ENCODE measurements at places on chromosomes 3 and 15.

GRCh38 chr15:70555713-70556112 is 207.6 kb downstream of the UACA start:
- no peak overlapping the region for H3K4me3 ChIP-seq
- H3K4me1 ChIP-seq, result peaks cover 5% of the 10 kb centered on the region
- H3K36me3 ChIP-seq, result peaks cover 6% of the 10 kb centered on the region
- DNase-seq, result no peak
- H3K27ac ChIP-seq, result peak overlapping the region; percentile 13

DNA sequence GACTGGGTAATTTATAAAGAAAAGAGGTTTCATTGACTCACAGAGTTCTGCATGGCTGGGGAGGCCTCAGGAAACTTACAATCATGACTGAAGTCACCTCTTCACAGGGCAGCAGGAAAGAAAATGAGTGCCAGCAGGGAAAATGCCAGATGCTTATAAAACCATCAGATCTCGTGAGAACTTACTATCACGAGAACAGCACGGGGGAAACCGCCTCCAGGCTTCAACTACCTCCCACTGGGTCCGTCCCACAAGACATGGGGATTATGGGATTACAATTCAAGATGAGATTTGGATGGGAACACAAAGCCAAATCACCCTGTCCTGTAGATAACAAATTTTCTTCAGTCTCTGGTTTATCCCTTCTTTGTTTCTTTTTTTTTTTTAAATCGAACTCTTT is 31.0 kb upstream of the AVEN start:
- H3K27ac ChIP-seq, result no peak overlapping the region
- no peak overlapping the region for H3K4me3 ChIP-seq
- H3K4me1 ChIP-seq, result no peaks in the 10 kb centered on the region
- H3K36me3 ChIP-seq, result no peaks in the 10 kb centered on the region

DNA sequence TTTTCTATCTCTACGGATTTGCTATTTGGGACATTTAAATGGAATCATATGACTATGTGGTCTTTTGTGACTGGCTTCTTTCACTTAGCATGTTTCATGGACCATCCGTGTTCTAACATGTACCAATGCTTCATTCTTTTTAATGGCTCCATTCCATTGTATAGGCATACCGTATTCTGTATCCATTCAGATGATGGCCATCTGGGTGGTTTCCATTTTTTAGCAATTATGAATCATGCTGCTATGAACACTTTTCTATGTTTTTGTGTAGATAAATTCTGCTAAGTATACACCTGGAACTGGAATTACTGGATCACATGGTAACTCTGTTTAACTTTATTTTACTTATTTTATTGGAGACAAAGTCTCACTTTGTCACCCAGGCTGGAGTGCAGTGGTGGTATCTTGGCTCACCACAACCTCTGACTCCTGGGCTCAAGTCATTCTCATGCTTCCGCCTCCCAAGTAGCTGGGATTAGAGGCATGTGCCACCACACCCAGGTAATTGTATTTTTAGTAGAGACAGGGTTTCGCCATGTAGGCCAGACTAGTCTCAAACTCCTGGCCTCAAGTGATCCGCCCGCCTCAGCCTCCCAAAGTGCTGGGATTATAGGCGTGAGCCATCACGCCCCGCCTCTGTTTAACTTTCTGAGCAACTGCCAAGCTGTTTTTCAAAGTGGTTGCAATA is 13.4 kb downstream of the UBP1 start:
- no peak overlapping the region for H3K27ac ChIP-seq
- H3K4me1 ChIP-seq, result peaks cover 28% of the 10 kb centered on the region
- H3K36me3 ChIP-seq, result peaks cover 18% of the 10 kb centered on the region
- H3K4me3 ChIP-seq, result no peak overlapping the region
- no peak for DNase-seq
- H3K27me3 ChIP-seq, result no peaks in the 10 kb centered on the region

- H3K27ac ChIP-seq, result peak overlapping the region; percentile 67
- no peak for DNase-seq
- peaks cover 10% of the 10 kb centered on the region for H3K36me3 ChIP-seq
- peaks cover 42% of the 10 kb centered on the region for H3K4me1 ChIP-seq
- no peaks in the 10 kb centered on the region for H3K27me3 ChIP-seq
These were observed 51.9 kb downstream of the TBL1XR1 start for GRCh38 chr3:177145381-177145780.

- H3K27me3 ChIP-seq, result no peaks in the 10 kb centered on the region
- H3K4me3 ChIP-seq, result peak overlapping the region; percentile 91
- DNase-seq, result peak; percentile 61
- H3K4me1 ChIP-seq, result peaks cover 39% of the 10 kb centered on the region
- peak overlapping the region; percentile 94 for H3K27ac ChIP-seq
These were observed 24.6 kb upstream of the SACM1L start for GRCh38 chr3:45664578-45664977.

DNA sequence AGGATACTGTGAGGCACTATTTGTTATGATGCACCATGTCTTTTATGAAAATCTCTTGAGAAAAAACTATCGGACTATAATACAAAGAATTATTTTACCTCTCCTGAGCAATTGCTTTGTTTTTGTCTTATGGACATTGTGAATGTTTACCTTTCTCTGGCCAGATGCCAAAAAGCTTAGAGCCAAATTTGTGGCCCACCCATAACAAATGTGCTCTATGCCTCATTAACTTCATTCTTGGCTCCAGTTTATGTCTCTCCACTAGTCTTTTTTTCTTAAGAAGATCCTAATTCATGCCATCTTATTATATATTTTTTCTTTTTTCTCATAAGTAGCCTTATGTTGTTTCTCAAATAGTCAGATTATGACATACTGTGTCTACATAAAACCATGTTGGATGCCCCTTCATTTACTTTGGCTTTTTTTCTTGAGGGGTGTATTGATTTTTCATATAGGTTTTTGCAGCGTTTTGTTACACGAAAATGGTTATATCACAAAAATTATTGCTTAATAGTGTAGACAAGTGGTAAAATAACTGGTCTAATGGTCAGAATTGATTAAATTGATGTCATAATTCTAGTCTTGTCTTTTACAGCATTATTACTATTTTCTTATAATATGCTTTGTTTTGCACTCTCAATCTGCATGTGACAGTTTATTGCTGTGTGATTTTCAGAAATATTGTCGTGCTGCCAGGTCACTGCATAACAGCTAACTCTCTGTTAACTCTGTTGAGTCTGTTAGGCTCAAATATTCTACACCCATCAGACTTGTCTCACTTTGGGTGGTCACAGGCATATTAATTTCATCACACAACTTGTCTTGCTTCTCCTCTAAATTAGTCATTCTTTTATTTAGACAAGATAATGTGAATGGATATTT is 18.2 kb downstream of the SENP8 start:
- no peaks in the 10 kb centered on the region for H3K36me3 ChIP-seq
- no peaks in the 10 kb centered on the region for H3K27me3 ChIP-seq
- peaks cover 4% of the 10 kb centered on the region for H3K4me1 ChIP-seq
- H3K4me3 ChIP-seq, result no peak overlapping the region

DNA sequence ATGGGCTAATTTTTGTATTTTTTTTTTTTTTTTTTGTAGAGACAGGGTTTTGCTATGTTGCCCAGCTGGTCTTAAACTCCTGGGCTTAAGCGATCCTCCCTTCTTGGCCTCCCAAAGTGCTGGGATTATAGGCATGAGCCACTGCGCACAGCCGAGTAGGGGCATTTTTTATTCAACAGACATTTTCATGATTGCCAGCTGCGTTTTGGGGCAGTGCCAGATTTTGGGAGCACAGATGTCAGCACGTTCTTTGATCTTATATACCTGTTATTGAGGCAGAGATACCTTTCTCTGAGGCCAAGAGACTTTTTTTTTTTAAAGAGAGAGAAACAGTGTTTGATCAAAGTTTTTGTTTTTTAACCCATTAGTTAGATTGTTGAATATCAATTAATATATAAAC is 16.8 kb downstream of the NEO1 start:
- DNase-seq, result no peak
- H3K27me3 ChIP-seq, result peaks cover 23% of the 10 kb centered on the region
- no peaks in the 10 kb centered on the region for H3K4me1 ChIP-seq
- no peak overlapping the region for H3K27ac ChIP-seq

DNA sequence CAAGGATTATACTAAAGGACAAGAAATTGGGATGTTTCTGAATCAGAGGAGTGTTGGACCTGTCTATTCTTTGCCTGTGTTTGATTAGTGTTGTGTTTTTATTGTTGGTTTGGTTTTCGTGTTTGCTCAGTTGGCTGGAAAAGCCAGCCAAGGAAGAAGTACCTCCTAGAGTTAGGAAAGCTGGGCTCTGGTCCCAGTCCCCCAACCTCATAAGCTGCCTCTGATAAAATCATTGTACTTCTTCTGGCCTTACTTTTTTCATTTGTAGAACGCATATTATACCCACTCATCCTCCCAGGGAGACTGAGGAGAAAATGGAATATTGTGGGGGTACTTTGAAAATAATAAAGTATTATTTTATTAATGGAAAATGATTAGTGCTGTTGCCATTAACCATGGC is 177.4 kb upstream of the TRIM42 start:
- no peak for DNase-seq
- H3K36me3 ChIP-seq, result no peaks in the 10 kb centered on the region
- H3K27me3 ChIP-seq, result no peaks in the 10 kb centered on the region
- H3K4me1 ChIP-seq, result no peaks in the 10 kb centered on the region
- H3K4me3 ChIP-seq, result no peak overlapping the region
- H3K27ac ChIP-seq, result no peak overlapping the region

DNA sequence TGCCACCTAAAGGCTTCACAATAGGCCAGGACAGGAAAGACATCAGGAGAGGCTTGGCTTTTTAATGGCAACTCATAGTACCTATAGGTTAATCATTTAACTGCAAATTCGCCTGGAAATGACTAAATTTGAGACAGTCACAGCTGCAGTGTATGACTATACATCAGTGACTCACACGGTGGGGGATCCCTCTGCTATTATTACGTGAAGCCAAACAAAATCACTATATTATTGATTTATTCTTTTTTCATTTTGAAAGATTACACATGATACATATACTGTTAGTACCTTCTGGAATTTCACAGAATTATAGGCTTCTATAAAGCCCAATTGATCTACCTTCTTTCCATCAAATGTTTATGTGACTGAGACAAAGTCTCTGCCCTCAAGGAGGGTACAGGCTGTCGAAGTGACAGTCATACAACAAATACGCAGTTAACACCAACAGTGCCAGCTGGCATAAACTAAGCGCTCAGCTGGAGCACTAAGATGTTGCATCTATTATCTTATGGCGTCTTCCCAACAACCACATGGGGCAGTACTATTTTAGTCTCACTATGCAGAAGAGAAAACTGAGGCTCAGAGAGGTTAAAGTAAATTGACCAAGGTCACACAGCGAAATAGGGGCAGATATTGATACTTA is 82.0 kb upstream of the LMOD3 start:
- H3K4me3 ChIP-seq, result no peak overlapping the region
- H3K4me1 ChIP-seq, result peaks cover 48% of the 10 kb centered on the region
- no peaks in the 10 kb centered on the region for H3K27me3 ChIP-seq
- no peak for DNase-seq
- H3K27ac ChIP-seq, result peak overlapping the region; percentile 77

- no peaks in the 10 kb centered on the region for H3K36me3 ChIP-seq
- peaks cover 5% of the 10 kb centered on the region for H3K4me1 ChIP-seq
- no peak overlapping the region for H3K4me3 ChIP-seq
- H3K27me3 ChIP-seq, result peaks cover 17% of the 10 kb centered on the region
These were observed 47.0 kb downstream of the HCN4 start for GRCh38 chr15:73321496-73322450.

GRCh38 chr3:60855250-60855649 is 396.0 kb downstream of the FHIT start:
- H3K36me3 ChIP-seq, result no peaks in the 10 kb centered on the region
- no peak overlapping the region for H3K27ac ChIP-seq
- DNase-seq, result no peak

- peaks cover 26% of the 10 kb centered on the region for H3K36me3 ChIP-seq
- no peaks in the 10 kb centered on the region for H3K27me3 ChIP-seq
- no peak overlapping the region for H3K4me3 ChIP-seq
- no peak for DNase-seq
- peaks cover 5% of the 10 kb centered on the region for H3K4me1 ChIP-seq
These were observed 21.9 kb upstream of the ZBTB47 start for GRCh38 chr3:42631620-42632019.

- no peaks in the 10 kb centered on the region for H3K4me1 ChIP-seq
- no peak for DNase-seq
- no peaks in the 10 kb centered on the region for H3K36me3 ChIP-seq
- H3K4me3 ChIP-seq, result no peak overlapping the region
- H3K27me3 ChIP-seq, result peaks cover under 1% of the 10 kb centered on the region
- no peak overlapping the region for H3K27ac ChIP-seq
These were observed 86.9 kb downstream of the DCLK3 start for GRCh38 chr3:36677331-36678007.

DNA sequence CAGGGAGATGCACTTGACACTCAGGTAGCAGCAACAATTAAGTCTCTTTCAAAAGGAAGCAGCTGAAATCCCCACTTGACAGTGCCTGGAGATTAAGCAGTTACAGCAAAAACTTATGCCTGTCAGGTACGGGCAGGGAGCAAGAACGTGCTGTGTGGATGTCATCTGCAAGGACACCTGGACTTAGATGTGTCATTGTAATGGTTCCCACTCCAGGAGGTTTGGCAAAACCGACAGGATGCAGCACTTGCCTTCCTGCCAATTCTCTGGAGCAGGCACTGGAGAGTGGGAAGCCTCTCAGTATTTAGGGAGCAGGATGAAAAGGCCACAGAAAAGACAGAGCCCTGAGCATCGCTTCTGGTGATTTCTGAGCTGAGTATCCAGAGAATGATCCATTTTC is 292.4 kb downstream of the PDCD6IP start:
- no peak overlapping the region for H3K27ac ChIP-seq
- no peaks in the 10 kb centered on the region for H3K36me3 ChIP-seq
- no peaks in the 10 kb centered on the region for H3K27me3 ChIP-seq
- H3K4me1 ChIP-seq, result no peaks in the 10 kb centered on the region

- no peaks in the 10 kb centered on the region for H3K27me3 ChIP-seq
- no peak overlapping the region for H3K27ac ChIP-seq
- no peak for DNase-seq
- no peak overlapping the region for H3K4me3 ChIP-seq
- peaks cover 4% of the 10 kb centered on the region for H3K4me1 ChIP-seq
These were observed 487.1 kb upstream of the CBLB start for GRCh38 chr3:106355873-106356272.

- no peak for DNase-seq
- no peak overlapping the region for H3K27ac ChIP-seq
- H3K4me3 ChIP-seq, result no peak overlapping the region
- H3K27me3 ChIP-seq, result no peaks in the 10 kb centered on the region
- H3K4me1 ChIP-seq, result no peaks in the 10 kb centered on the region
- H3K36me3 ChIP-seq, result no peaks in the 10 kb centered on the region
These were observed 154.4 kb downstream of the TUSC7 start for GRCh38 chr3:116863822-116864589.

GRCh38 chr15:37921527-37922385 is 12.7 kb upstream of the TMCO5A start:
- no peak overlapping the region for H3K4me3 ChIP-seq
- peaks cover 1% of the 10 kb centered on the region for H3K36me3 ChIP-seq
- no peaks in the 10 kb centered on the region for H3K27me3 ChIP-seq
- no peak overlapping the region for H3K27ac ChIP-seq
- no peak for DNase-seq
- no peaks in the 10 kb centered on the region for H3K4me1 ChIP-seq

GRCh38 chr15:74662064-74662860 is 33.6 kb downstream of the EDC3 start:
- H3K4me3 ChIP-seq, result no peak overlapping the region
- no peak overlapping the region for H3K27ac ChIP-seq
- peaks cover 16% of the 10 kb centered on the region for H3K4me1 ChIP-seq

GRCh38 chr15:89652666-89653065 is 2.6 kb downstream of the KIF7 start:
- no peak overlapping the region for H3K4me3 ChIP-seq
- H3K27me3 ChIP-seq, result peaks cover 36% of the 10 kb centered on the region
- H3K36me3 ChIP-seq, result no peaks in the 10 kb centered on the region
- peaks cover 14% of the 10 kb centered on the region for H3K4me1 ChIP-seq

GRCh38 chr3:152438181-152438580 is 169.5 kb downstream of the MBNL1 start:
- DNase-seq, result no peak
- H3K36me3 ChIP-seq, result peaks cover 44% of the 10 kb centered on the region
- H3K27me3 ChIP-seq, result no peaks in the 10 kb centered on the region
- no peak overlapping the region for H3K27ac ChIP-seq
- no peak overlapping the region for H3K4me3 ChIP-seq
- peaks cover 43% of the 10 kb centered on the region for H3K4me1 ChIP-seq

Measured in activated naive CD8-positive, alpha-beta T cell treated with anti-CD3 and anti-CD28 coated beads, Interleukin-2, amount 10 ng/mL, durations not matched to agents 7 days and 5 days (primary cell).